NCI-H748 treated with DMSO at 0.1 percent for 48 hours (cell line): ENCODE measurements at places on chromosomes 5 and 9.

GRCh38 chr9:1528456-1528855 lies 478.3 kb downstream of the DMRT2 start:
- no peak for DNase-seq

GRCh38 chr5:157555037-157555640 lies 20.4 kb downstream of the ADAM19 start:
- DNase-seq = no peak

DNA sequence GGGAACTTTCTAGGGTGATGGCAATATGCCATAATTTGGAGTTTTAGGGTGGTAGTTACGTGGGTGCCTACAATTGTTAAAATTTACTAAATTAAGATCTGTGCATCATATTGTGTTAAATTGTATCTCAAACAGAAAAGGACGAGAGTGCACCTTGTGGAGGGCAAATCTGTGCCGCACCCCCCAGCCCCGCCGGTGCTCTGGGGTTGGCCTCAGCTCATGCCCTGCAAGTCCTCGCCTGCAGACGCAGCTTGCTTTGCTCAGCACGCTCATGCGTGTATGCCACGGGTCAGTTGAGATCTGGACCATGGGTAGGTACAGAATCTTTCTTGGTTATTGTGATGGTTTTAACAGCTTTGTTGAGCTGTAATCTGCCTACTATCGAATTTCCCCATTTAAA lies 33.7 kb upstream of the FCN1 start:
- DNase-seq = no peak

GRCh38 chr9:100445161-100445902 lies 18.4 kb downstream of the MSANTD3 start:
- DNase-seq = no peak

DNA sequence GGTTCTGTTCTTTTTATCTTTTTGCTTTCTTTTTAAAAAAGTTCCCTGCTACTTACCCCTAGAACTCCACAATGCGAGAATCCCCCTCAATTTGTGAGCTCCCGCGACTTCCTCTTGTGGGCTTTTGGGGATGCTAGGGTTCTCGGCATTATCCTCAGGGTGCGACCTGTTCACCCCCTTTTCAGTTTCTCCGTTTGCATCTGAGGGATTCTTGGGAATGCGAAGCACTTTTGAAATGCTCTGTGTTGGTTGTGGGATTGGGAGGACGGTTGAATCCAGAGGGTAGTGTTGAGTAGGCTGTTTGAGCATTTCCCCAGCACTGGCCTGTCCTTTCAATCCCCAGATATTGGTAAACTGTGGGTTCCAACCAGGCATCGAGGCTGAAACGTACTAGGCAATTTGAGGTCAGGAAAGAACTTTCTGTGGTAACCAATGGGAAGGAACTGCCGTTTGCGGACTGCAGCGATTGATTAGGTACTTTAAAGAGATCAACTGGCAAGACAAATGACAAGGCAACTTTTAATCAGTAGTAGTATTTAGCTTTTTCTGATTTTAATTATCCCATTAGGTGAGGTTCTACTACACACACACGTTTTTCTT lies 415 bp downstream of the XRCC4 start:
- no peak for DNase-seq

DNA sequence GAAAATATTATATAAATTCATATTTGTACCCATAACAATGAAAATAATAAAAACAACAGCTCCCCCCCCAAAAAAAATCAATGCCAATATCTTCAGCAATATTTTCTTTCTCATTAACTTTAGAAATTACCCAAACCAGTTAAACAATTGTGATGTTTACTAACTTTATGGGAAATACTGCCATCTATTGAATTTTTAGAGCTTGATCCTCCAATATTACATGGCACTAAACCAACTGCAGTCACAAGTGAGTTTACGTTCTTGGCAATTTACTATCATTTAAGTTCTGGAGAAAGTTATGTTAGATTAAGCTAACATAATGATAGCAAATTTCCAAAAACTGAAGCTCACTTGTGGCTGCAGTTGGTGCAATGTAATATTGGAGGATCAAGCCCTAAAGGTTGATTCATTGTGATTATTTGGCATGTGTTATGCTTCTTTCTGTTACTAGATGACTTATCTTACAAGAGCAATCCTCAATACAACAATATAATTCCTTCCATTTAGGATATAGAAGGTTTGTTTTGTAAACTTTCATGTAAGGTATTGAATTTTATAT lies 379.5 kb downstream of the CDH18 start:
- peak; percentile 79 for DNase-seq

DNA sequence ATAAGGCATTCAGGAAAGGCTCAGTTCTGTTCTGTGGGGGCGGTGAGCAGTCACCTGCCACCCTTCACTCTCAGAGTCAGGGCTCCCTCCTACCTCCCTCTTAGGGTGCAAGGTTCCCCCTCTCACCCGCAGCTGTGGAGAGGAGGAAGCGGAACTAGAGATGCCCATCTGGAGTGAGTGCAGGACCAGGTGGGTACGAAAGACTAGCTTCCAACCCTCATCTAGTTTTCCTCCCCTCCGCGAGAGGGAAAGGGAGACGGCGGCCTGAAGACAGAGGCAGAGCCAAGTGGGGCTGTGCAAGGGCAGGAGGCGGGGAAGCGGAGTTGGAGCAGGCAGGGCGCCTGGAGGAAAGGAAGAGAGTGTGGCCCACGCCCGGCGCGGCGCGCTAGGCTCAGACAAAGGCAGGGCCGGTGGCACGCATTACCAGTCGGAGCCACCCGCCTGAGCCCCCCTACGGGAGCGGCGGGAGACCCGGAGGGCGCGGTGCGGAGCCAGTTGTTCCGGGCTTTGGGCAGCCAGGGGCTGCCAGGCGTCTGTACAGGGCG lies 7.3 kb downstream of the PRR7 start:
- no peak for DNase-seq

- no peak for DNase-seq
Observed at GRCh38 chr9:120723565-120723964, 9.3 kb upstream of the MEGF9 start.

GRCh38 chr9:94934816-94935328 lies 208.4 kb downstream of the AOPEP start:
- no peak for DNase-seq

DNA sequence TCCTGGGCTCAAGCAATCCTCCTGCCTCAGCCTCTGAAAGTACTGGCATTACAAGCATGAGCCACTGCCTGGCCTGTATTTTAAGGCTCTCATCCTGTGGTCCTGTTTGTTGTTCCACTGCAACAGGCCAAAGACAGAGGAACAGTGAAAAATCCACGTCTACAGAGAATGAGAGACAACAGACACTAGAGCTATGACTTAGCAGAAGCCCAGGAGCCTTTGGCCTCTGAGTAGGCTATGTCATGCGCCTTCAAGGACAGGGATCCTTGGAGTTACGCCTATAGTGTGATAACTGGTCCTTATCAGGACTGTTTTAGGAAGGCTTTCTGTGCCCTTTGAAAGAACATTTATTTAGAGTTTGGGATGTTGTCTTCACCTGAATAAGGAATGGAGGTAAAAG lies 10.5 kb downstream of the POC5 start:
- no peak for DNase-seq
